ENCODE measurements at places on chromosomes 3 and 15. TPM values are rescaled to one million over a fixed set of nuclear protein-coding genes. Genes with fewer than 3 reads are reported as not detected.

DNA sequence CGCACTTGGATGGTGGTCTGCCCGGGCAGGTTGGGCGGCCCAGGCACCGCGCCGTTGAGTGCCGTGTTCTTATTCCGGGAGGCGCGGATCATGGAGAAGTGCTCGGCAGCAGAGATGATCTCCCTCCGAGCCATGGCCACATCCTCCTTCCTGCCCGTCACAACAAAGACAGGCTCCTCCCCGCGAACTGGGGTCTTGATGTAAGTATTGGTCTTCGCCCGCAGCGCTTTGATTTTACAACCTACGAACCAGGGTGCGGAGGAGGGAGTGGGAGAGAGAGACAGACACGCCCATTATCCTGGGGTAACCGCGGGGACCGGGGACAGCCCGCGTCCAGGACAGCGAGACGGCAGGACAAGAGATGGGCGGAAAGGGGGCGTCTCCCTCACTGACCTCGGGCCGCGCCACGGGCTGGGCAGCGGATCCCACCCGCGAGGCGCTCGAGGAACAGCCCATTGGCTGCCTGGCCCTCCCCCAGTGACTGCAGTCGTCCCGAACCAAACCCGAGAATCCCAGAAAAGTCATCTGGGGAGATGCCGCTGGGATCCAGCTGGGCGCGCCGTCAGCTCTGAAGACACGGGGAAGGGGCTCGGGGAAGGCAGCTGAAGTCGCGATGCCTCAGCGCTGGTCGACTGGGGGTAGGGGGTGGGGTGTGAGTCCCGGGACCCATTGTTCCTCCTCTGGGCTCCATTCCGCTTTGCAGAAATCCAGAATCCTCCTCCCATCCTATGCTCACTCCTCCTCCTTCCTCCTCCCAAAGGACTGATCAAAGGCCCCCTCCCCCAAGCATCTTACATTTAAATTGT, 1.2 kb downstream of the MEX3B start:
- DNase-seq = no peak

GRCh38 chr3:137766041-137766875, 2.1 kb downstream of the SOX14 start:
- DNase-seq = no peak

- DNase-seq = no peak
Observed at GRCh38 chr3:86988235-86988634, 2.7 kb downstream of the VGLL3 start.

GRCh38 chr3:117477214-117477755, 767.7 kb downstream of the TUSC7 start:
- DNase-seq = no peak

Gene SYNPR
- total RNA-seq = not detected

DNA sequence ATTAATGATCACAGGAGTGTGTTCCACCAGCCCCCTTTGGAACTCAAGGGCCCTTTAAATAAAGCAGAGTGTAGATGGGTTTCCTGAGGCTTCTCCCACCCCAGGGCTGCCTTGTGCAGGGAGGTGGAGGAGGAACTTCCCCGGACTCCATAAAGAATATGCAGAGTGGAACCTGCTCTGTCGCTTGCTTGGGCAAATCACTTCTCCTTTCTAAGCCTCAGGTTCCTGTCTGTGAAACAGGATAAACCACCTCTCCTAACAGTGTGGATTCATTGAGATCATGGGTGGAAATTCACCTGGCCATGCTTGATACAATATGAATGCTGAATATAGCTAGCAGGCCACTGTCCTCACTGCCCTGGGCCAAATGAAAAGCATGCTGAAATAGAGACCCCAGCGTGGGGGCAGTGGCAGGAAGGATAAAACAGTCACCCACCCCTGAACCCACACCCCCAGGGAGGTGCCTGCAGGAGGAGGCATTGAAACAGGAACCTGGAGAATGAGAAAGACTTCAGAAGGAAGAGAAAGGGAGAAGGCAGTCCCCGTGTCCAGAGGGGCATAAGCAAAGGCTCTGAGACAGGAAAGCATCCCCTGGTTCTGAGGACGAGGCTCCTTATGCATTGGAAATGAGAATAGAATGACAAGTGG, 41.1 kb upstream of the CHRNB4 start:
- DNase-seq = no peak

Gene CFAP100
- not detected for total RNA-seq
